ENCODE measurements at places on chromosomes 7 and 10. TPM values are rescaled to one million over a fixed set of nuclear protein-coding genes. Genes with fewer than 3 reads are reported as not detected.

GRCh38 chr10:97593421-97593820 is 3.9 kb downstream of the C10orf62 start:
- no peaks in the 10 kb centered on the region for H3K36me3 ChIP-seq
- no peaks in the 10 kb centered on the region for H3K27me3 ChIP-seq
- peaks cover 2% of the 10 kb centered on the region for H3K4me1 ChIP-seq
- no peak overlapping the region for H3K4me3 ChIP-seq
- no peak overlapping the region for H3K27ac ChIP-seq

Gene PNLIP
- 2.9 TPM for total RNA-seq

DNA sequence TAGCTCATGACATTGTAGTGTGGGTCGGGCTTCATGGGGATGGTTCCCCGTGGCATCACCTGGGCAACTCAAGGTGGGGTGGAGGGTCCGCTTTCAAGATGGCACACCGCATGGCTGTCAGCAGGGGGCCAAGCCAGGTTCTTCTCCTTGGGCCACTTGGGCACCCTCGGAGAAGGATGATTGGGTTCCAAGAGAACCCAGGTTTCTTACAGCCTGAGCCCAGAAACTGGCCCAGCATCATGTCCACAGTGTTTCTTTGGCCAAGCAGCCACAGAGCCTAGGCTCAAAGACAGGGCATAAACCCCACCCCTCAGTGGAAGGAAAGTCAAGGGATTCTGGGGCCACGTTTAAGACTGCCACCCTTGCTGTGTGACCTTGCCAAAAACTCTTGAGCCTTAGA is 110.6 kb downstream of the PTPN20 start:
- DNase-seq, result no peak
- H3K27ac ChIP-seq, result no peak overlapping the region
- H3K27me3 ChIP-seq, result no peaks in the 10 kb centered on the region
- no peaks in the 10 kb centered on the region for H3K4me1 ChIP-seq
- no peaks in the 10 kb centered on the region for H3K36me3 ChIP-seq

DNA sequence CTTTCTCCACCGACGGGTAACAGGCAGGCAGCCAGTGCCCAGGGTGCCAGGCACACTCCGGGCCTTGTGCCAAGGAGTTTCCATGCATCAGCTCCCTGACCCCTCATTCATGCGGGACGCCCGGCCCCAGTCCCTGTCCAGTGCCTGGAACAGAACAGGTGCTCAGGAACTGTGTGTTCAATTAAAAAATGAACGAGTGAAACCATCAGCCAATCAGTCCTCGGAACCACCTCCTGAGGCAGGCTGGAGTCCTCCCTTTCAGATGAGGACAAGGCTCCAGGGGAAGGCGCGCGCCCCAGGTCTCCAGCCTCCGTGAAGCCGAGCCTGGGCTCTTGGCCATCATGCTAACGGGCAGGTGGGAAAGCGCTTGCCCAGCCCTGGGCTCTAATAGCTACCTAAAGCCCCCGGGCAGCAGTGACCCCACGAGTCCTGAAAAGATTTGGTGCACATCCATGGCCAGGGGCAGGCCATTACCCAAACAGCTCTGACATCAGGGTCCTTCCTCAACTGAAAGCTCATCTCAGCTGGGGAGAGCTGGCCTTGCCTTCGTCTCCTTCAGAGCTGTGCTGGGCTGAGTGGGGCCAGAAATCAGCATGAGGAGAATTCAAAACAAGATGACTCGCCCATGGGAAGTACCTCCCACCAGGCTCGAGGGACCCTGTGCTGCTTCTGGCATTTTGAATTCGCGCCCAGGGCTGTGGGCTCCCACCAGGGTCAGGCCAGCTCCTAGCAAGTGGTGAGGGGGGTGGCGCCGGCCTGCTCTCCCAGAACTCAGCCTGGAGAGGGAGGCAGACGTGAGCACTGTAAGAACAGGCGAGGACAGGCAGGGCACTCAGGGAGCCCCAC is 200.5 kb downstream of the MAD1L1 start:
- H3K4me1 ChIP-seq, result peaks cover 29% of the 10 kb centered on the region
- H3K36me3 ChIP-seq, result no peaks in the 10 kb centered on the region
- no peaks in the 10 kb centered on the region for H3K27me3 ChIP-seq
- no peak for DNase-seq
- no peak overlapping the region for H3K4me3 ChIP-seq
- H3K27ac ChIP-seq, result no peak overlapping the region

GRCh38 chr7:115914951-115915350 is 115.6 kb downstream of the TFEC start:
- H3K36me3 ChIP-seq, result no peaks in the 10 kb centered on the region
- peak; percentile 13 for DNase-seq

DNA sequence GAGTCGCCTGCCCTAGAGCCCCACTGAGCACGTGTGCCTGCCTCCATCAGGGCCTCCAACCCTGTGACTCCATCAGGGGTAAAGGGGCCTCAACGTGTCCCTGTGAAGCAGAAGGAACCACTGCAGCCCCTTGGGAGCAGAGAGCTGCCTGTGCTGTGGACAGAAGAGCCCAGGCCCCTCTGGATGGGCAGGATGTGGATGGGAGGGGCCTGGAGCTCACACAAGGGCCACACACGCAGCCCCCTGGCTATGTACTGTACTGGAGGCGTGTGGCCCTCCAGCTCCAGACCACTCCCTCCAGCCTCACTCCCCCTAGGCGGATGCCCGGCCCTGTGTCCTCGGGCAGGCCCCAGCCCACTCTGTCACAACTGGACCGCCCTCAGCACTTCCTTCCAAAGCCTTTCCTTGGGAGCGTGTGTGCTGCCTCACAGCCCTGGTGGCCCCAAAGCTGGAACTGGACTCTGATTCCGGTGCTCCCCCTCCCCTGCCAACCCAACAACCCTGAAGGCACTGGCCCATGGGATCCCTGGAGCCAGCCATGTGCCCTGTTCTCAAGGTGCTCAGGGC is 238.0 kb downstream of the TCERG1L start:
- no peaks in the 10 kb centered on the region for H3K4me1 ChIP-seq
- H3K27me3 ChIP-seq, result no peaks in the 10 kb centered on the region
- H3K36me3 ChIP-seq, result no peaks in the 10 kb centered on the region
- H3K4me3 ChIP-seq, result no peak overlapping the region

DNA sequence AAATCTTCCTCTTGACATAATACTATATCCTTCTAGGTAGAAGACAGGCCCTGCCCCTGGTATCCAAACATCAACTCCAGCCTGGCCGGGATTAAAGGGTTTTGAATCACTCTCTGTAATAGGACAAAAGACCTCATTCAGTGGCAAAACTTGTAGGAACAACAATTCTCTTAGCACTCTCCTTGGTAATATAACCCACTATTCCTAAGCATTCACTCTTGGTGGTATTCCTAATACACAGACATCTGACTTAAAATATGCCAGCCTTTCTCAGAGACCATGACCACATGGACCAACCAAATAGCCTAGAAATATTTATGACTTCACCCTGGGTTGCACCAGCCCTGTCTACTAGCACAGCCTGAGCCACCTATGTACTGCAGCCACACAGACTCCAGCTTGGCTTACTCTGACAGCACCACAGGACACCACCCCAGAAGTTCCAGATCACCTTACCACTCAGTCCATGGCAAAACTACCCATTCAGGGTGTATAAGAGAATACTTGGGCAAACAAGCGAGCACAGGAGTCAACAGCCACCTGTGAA is 244.9 kb upstream of the NEBL start:
- H3K27ac ChIP-seq, result no peak overlapping the region
- H3K4me1 ChIP-seq, result peaks cover 3% of the 10 kb centered on the region
- DNase-seq, result no peak
- H3K27me3 ChIP-seq, result no peaks in the 10 kb centered on the region
- H3K36me3 ChIP-seq, result no peaks in the 10 kb centered on the region

Gene SPRN
- 0.15 TPM for total RNA-seq

GRCh38 chr7:86958380-86958779 is 101.1 kb downstream of the ELAPOR2 start:
- H3K27me3 ChIP-seq, result no peaks in the 10 kb centered on the region
- H3K4me1 ChIP-seq, result peaks cover 4% of the 10 kb centered on the region
- H3K36me3 ChIP-seq, result no peaks in the 10 kb centered on the region
- DNase-seq, result no peak

GRCh38 chr7:102425639-102426267 is 7.6 kb upstream of the ORAI2 start:
- H3K4me1 ChIP-seq, result no peaks in the 10 kb centered on the region
- no peak overlapping the region for H3K4me3 ChIP-seq
- no peaks in the 10 kb centered on the region for H3K27me3 ChIP-seq
- peaks cover 5% of the 10 kb centered on the region for H3K36me3 ChIP-seq

Gene CRHR2
- total RNA-seq, result 0.20 TPM

Gene HTRA1
- 41.4 TPM for total RNA-seq

- DNase-seq, result no peak
- H3K27ac ChIP-seq, result no peak overlapping the region
- no peaks in the 10 kb centered on the region for H3K27me3 ChIP-seq
- no peak overlapping the region for H3K4me3 ChIP-seq
Measured at GRCh38 chr10:58667658-58668310, 155.1 kb downstream of the BICC1 start.

Gene TMEM225B
- total RNA-seq, result 0.31 TPM

DNA sequence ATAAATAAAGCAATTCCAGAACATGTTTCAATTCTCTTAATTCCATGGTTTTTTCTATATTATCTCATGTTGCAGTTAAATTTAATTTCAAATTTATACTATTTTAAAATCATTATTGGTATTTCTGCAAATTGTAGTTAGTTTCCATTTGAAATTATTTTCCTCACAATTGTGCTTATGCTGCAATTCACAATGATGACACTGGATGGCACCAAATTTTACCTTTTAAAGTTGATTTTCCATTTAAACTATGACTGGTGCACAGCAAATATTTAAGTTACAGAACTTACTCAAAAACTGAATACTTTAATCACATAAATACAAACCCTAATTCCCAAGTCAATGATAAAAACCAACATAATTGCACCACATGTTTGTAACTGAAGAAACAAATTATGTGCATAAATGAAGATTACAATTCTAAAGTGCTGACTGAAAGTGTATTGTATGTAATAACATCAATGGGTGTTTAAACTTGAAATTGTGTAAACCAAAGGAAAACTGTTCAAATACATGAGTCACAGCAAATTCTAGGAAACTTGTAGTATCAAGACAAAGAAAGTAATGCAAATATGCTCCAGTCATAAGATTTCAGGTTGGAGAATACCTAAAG is 75.3 kb upstream of the AASS start:
- no peak overlapping the region for H3K4me3 ChIP-seq
- H3K27ac ChIP-seq, result no peak overlapping the region
- no peaks in the 10 kb centered on the region for H3K4me1 ChIP-seq
- no peaks in the 10 kb centered on the region for H3K36me3 ChIP-seq
- DNase-seq, result peak; percentile 53
- H3K27me3 ChIP-seq, result no peaks in the 10 kb centered on the region
